Brain (organoid and tissue), 16 donors: ENCODE measurements at places on chromosomes 13 and 19.

- DNase-seq: no peak
Observed at GRCh38 chr13:50200569-50200968, 185.3 kb downstream of the KCNRG start.

DNA sequence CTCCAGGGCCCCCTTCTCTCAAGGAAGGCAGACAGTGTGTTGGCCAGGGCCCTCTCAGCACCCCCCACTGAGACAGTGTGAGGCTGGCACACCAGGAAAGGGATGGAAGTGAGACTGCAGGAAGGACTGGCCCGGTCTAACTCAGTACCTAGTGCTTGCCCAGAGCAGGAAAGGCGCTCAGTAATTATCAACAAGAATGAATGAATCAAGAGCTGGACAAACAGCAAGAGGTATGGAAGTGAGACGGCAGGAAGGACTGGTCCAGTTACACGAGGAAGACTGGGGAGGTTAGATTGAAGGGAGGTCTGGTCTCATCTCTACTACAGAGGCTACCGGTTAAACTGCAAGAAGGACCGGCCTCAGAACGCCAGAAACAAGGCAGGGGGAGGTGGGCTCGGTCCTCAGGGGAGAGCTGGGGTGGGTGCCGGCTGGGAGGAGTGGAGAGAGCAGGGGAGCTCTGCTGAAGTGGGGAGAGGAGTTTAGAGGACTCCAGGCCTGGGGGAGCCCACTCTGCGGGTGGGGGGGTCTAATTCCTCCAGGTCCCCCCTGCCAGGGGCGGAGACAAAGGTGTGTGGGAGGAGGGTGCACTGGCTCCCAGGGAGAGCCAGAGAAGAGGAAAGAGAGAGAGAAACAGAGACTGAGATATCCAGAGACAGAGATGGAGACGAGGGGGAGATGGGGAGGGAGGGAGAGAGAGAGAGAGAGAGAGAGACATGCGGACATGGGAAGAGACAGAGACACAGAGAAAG is 1.1 kb downstream of the SLC8A2 start:
- no peak for DNase-seq

DNA sequence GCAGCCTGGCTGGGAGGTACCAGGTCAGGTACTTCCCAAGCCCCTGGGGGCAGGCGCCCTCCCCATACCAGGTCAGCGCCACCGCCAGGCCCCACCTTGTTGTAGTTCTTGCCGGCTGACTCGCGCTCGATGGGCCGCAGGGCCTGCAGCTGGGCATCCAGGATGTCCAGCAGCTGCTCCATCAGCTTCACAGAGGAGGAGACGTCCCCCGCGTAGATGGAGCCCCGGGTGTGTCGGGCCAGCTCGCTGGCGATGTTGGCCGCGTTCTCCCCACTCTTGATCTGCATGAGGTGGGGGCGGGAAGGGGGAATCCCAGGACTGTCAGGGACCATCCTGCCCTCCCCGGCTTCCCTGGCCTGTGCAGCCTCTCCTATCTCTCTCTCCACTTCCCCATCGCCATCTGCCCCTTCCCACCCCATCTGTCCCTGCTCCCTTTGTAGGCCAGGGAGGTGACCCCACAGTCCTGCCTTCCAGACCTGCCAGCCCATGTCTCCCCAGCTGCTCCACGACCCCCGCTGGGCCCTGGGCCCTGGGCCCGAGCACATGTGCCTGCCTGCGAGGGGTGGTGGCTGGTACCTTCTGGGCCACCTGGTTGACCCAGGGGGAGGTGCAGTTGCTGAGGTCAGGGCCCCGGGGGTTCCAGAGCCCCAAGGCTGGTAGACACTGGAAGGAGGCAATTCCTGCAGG is 23.8 kb upstream of the ASF1B start:
- no peak for DNase-seq

GRCh38 chr19:45468803-45469131 is 971 bp downstream of the FOSB start:
- no peak for DNase-seq

- DNase-seq: no peak
Observed at GRCh38 chr19:37348060-37348459, 22.8 kb upstream of the ZNF527 start.

GRCh38 chr19:37217480-37217774 is 587 bp upstream of the ZNF383 start:
- no peak for DNase-seq

DNA sequence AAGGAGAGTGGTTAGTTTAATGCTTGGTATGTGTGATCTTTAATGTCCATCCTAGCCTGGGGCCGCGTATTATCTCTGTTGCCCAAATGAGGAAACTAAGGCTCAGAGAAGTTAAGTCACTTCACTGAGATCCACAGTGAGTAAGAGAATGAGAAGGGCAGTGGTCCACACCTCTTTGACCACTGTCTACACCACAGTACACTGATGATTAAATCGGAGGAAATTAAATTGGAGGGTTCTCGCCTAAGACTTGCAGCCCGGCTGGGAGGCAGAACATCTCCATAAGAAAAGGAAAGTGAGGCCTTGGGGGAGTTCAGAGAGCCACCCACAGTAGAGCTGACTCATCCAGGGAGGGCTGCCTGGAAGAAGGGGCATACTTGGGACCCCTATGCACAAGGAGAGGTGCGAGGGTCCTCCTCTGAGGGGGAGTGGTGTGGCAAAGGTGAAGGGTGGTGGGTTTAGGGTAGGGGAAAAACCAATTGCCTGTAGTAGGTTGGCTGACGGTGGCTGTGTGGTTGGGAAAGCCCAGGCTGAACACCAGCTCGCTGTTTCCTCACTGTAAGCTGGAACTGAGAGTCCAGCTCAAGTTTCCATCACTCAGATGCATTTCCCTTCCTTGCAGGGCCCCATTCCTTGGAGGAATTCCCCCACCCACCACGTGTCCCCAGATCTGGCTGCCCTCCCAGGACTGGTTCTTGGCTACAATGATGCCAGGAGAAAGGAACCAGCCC is 15.0 kb upstream of the DHRS12 start:
- DNase-seq: no peak

GRCh38 chr19:54325194-54325621 is 12.2 kb upstream of the LILRA5 start:
- DNase-seq: peak; percentile 55

DNA sequence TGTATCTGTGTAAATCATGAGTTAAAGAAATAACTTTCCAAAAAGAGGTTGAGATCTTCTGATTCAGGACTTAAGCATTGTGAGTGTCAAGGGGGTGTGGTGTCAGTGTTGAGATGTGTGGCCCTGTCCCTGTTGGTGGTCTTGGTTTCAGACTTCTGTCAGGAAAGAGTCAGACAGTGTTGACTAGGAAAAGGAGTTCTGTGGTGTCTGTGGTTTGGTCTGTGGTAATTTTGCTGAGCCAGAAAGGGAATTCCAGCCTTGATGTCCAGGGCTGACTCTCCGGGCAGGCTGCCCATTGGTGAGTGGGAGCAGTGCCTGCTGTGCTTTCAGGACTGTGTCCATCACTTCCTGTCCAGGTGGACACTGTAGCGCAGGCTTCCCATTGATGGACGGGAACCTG is 39.8 kb upstream of the IGFL4 start:
- DNase-seq: no peak

GRCh38 chr13:48094404-48094780 is 512 bp downstream of the MED4 start:
- no peak for DNase-seq

GRCh38 chr13:54016542-54016941 is 987.9 kb downstream of the OLFM4 start:
- peak; percentile 13 for DNase-seq

DNA sequence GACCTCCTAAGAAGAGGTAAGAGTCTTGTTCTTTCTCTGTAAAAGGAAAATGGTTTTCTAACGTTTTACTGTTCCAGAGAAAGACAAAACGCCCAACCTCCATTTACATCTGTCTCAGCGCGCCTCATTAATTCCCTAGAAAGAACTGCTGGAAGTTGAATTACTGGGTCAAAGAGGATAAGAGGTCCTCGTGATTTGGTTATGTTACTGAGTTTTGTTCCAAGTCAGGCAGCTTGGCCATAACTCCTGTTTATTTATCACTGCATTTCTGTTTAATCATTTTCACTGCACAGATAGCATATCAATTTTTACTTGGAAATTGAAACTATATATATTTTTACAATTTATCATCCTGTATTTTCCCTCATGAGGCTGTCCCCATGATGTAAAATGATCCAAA is 112.9 kb upstream of the PEG3 start:
- no peak for DNase-seq

DNA sequence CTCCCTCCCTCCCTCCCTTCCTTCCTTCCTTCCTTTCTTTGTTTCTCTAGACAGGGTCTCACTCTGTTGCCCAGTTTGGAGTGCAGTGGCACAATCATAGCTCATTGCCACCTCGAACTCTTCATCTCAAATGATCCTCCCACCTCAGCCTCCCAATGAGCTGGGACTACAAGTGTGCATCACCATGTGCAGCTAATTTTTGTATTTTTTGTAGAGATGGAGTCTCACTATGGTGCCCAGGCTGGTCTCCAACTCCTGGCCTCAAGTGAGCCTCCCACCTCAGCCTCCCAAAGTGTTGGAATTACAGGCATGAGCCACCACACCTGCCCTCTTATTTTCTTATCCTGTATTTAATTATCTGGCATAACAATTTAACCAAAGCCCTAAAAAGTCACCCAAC is 4.4 kb downstream of the UPK1A start:
- DNase-seq: no peak

DNA sequence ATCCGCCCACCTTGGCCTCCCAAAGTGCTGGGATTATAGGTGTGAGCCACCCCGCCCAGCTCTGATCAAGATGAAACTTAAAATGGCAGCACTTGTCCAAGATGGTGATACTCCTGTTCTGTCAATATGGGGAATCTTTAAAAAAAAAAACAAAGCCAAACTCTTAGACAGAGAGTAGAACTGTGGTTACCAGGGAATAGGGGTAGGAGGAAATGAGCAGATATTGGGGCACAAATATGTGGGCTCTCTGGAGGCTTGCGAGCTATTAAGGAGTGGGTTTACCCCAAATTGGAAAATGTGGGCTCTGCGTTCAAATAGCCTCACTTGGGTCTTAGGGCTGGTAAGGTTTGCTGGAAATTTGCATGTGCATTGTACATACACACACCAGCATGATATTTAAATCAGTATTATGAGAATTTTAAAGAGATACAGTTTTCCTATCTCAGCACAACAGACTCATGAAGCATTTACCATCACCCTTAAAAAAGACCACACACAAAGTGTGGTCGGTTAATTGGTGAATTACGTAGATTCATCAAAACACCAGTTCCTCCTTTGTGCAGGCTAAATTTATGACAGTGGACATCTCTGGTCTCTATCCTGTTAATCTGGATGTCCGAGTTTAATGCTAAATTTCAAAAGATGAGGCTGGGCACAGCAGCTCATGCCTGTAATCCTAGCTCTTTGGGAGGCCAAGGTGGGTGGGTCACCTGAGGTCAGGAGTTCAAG is 11.3 kb downstream of the CD70 start:
- DNase-seq: no peak

- peak; percentile 75 for DNase-seq
Observed at GRCh38 chr19:46616631-46617322, 8.1 kb downstream of the PTGIR start.

DNA sequence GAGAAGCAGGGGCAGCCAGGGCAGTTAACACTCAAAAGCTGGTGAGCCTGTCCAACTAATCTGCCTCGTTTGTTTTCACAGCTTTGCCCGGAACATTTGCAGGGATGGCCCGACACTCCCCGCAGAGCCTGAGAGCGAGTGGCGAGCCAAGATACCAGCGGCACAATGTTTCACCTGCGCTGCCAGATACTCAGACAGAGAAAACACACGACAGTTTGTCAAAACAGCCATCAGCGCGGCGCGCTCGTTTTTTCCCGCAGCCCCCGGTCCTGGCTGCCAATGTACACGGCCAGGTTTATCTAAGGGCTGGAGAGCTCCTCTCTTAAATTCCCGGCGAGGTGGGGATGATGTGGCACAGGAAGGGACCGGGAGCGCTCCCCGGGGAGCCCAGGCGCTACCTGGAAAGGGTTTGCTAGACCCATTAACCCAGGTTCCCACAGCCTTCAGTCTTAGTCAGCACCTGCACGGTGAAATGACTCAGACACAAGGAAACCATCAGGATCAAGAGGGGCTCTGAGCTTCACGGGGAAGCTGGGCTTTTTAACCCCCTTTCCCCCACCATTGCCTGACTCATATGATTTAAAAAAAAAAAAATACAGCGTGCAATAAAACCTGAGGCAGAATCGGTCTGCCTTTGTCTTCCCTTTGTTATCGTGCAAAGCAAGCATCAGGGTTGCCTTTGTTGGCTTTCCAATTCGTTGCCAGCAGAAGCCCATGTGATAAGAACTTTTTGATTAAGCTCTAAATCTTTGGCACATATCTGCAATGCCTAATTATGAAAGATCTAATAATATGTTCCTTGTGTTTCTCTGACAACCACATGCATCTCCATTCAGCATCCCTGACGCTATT is 186.2 kb downstream of the EFNB2 start:
- peak; percentile 80 for DNase-seq

- no peak for DNase-seq
Observed at GRCh38 chr19:1613146-1613545, 7.9 kb upstream of the UQCR11 start.

- no peak for DNase-seq
Observed at GRCh38 chr19:18496167-18496979, 25.5 kb downstream of the ELL start.

- no peak for DNase-seq
Observed at GRCh38 chr13:25946321-25946720, 105.5 kb downstream of the SHISA2 start.
